HepG2 (cell line): ENCODE measurements at places on chromosomes 5 and 9.

GRCh38 chr5:133714161-133714915 lies 102.0 kb upstream of the FSTL4 start:
- H3K27ac ChIP-seq, result no peak overlapping the region
- DNase-seq, result no peak
- H3K36me3 ChIP-seq, result no peaks in the 10 kb centered on the region
- H3K4me3 ChIP-seq, result no peak overlapping the region
- no peaks in the 10 kb centered on the region; the same call in 2 of the 3 replicates for H3K27me3 ChIP-seq
- no peaks in the 10 kb centered on the region for H3K4me1 ChIP-seq

DNA sequence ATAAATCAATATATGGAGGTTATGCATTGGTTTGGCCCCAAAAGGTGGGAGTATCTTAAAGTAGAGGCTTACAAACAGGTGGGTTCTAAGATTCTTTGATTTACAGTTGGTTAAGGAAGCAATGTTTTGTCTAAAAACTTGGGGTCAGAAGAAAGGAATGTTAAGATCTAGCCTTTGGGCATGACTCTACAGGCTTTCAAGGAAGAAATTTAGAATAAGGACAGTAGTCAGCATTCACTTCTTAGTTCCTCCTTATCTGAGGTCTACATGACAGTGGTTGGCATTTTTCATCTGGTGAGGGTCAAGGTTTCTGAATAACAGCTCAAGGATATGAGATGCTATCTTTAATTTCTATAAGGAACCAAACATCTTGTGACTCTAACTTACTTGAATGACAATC lies 122.8 kb downstream of the CAMK4 start:
- no peaks in the 10 kb centered on the region for H3K4me1 ChIP-seq
- DNase-seq, result no peak
- no peak overlapping the region for H3K27ac ChIP-seq
- no peaks in the 10 kb centered on the region for H3K36me3 ChIP-seq
- H3K27me3 ChIP-seq, result no peaks in the 10 kb centered on the region

- no peak overlapping the region for H3K27ac ChIP-seq
- H3K4me1 ChIP-seq, result no peaks in the 10 kb centered on the region
- no peaks in the 10 kb centered on the region for H3K27me3 ChIP-seq
- H3K36me3 ChIP-seq, result peaks cover 38% of the 10 kb centered on the region
Measured at GRCh38 chr9:133779081-133779480, 40.9 kb upstream of the SARDH start.

- H3K36me3 ChIP-seq, result no peaks in the 10 kb centered on the region
- peak; percentile 42 for DNase-seq
- H3K4me3 ChIP-seq, result no peak overlapping the region
- H3K27me3 ChIP-seq, result no peaks in the 10 kb centered on the region
Measured at GRCh38 chr5:17216176-17216973, 1.1 kb upstream of the BASP1 start.

GRCh38 chr5:139655727-139656271 lies 7.7 kb downstream of the CXXC5 start:
- DNase-seq, result peak; percentile 76
- H3K4me1 ChIP-seq, result peaks cover 86% of the 10 kb centered on the region
- H3K4me3 ChIP-seq, result peak overlapping the region; percentile 21
